ENCODE measurements at places on chromosomes 7 and 10. TPM values are rescaled to one million over a fixed set of nuclear protein-coding genes. Genes with fewer than 3 reads are reported as not detected.

The C10orf67 gene
- total RNA-seq: not detected

The SFTPD gene
- total RNA-seq: 0.29 TPM

The PTPRZ1 gene
- total RNA-seq: 0.04 TPM

The MYO3A gene
- not detected for total RNA-seq

The OSBPL3 gene
- 37.2 TPM for total RNA-seq

The PNLIPRP3 gene
- not detected for total RNA-seq

The C10orf62 gene
- total RNA-seq: not detected

The TAS2R4 gene
- total RNA-seq: 0.51 TPM

The TEX36 gene
- not detected for total RNA-seq

The STEAP1 gene
- total RNA-seq: 3.5 TPM

The SEMA4G gene
- 4.2 TPM for total RNA-seq

The KLLN gene
- total RNA-seq: 0.40 TPM

The GDF2 gene
- 0.27 TPM for total RNA-seq

The MSMB gene
- not detected for total RNA-seq

The ASB10 gene
- total RNA-seq: not detected

The GDF10 gene
- total RNA-seq: not detected

The VAX1 gene
- not detected for total RNA-seq

The TRPV6 gene
- 0.81 TPM for total RNA-seq

The ACSL5 gene
- 0.51 TPM for total RNA-seq

The ST7 gene
- 34.1 TPM for total RNA-seq

The CFAP69 gene
- total RNA-seq: 2.3 TPM

The PLXNA4 gene
- total RNA-seq: 0.04 TPM

The LRRTM3 gene
- total RNA-seq: not detected

The GNAT3 gene
- not detected for total RNA-seq

The KLHDC10 gene
- total RNA-seq: 41.7 TPM

The SLC29A4 gene
- 1.2 TPM for total RNA-seq

The PRPS1L1 gene
- not detected for total RNA-seq

The COL1A2 gene
- total RNA-seq: 5.5 TPM

Measured in K562 (cell line).